Renal cortical epithelial cell (primary cell): ENCODE measurements at places on chromosomes 11 and 22. TPM values are rescaled to one million over a fixed set of nuclear protein-coding genes. Genes with fewer than 3 reads are reported as not detected.

The HBB gene
- total RNA-seq, result not detected in 2 replicates

The CSF2RB gene
- under 0.01 TPM in 1 of 2 replicates, not detected in the other for total RNA-seq

The OR4D5 gene
- total RNA-seq, result not detected in 2 replicates

The C1QTNF6 gene
- total RNA-seq, result 2.1 and 7.1 TPM in 2 replicates

The SPTBN2 gene
- 88.6 and 208 TPM in 2 replicates for total RNA-seq

The OR51G1 gene
- total RNA-seq, result not detected in 2 replicates

The OR8D4 gene
- total RNA-seq, result not detected in 2 replicates

The BEST1 gene
- total RNA-seq, result 1.1 and 1.4 TPM in 2 replicates

DNA sequence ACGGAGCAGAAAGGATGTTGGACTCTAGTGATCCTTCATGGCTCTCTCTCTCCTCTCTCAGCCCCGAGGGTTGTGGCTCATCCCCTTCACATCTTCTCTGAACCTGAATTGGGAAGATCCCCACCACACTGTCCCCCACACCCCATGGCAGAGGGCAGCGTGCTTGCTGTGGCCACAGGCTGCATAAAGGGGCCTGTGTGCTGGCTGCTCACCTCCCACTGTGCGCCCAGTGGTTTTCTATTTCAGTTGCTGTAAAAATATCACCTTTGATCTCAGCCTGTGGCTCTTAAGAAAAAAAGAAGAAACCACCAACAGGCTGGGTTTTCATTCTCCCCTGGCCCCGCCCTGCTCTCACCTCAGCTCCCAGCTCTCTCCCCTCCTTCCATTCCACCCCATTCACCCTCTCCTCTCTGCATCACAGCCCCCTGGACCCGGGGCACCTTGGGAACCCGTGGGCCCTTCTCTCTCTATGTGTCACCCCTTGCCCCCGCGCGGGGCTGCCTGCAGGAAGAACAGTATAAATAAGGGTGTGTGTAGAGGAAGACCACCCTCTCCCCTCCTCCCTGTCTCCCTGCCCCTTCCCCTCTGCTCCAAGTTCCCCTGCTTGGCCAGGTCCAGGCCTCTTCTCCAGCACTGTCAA, 25.8 kb upstream of the WNT11 start:
- DNase-seq, result peak; percentile 19

GRCh38 chr11:111347002-111347722, 31.9 kb downstream of the POU2AF1 start:
- DNase-seq, result no peak

- DNase-seq, result no peak
Measured at GRCh38 chr11:120527111-120527761, 15.7 kb downstream of the GRIK4 start.

DNA sequence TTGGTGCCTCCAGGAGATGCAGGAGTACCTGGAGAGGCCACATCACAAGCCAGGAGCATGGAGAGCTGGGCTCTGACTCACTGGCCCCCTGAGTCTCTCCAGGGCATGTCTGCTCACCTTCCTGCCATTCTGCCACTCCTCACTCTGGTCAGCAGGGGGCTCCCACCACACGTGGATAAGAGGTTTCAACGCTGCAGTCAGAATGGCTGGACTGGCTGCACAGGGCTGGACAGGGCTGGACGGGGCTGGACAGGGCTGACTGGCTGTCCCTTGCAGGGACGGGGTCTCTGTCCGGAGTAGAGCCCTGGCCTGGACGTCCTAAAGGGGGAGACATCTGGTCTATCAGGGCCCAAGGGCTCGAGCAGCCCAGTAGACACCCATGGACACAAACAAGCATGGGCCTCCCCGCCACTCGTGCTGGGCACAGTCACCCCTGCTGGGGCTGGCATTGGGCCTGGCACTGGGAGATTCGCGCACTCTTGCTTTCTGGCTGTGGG, 34.6 kb downstream of the CYTH4 start:
- DNase-seq, result peak; percentile 83

- no peak for DNase-seq
Measured at GRCh38 chr11:126695293-126695692, 305.3 kb downstream of the KIRREL3 start.

- DNase-seq, result no peak
Measured at GRCh38 chr11:109911488-109911887, 181.7 kb upstream of the ZC3H12C start.

DNA sequence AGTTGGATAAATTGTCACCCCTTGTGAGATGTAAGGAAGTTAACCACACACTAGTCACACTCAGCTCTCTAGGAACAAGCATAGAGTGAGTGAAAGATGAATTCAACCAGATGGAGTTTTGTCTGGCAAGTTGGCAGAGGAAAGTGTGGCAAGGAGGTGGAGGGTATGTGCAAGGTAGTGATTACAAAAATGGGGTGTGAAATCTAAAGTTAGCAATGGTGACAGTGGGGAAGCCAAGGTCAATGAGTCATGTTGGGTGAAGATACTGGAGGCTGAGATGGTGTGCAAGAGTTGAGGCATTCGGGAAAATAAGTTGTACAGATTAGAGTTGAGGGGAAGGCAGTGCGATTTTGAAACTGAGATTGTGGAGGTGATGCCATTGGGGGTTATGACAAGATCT, 33.7 kb downstream of the MRGPRX2 start:
- DNase-seq, result no peak

GRCh38 chr11:132712466-132712865, 819.8 kb downstream of the OPCML start:
- DNase-seq, result no peak

DNA sequence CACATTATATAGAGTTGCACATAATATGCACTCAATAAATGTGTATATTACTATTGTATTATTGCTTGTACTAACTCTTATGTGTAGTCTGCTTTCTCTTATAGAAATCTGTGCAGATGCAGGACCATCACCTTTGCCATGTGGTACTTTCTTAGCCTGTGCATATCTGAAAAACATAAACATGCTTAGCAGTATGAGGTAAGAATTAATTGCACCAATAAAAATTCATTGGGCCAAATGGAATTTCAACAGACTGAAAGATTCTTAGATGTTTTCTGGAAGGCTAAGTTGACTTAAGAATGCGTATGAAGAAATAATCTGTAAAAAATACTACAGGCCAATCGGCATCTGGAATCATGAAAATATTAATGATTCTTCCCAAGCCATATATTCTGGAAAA, 55.3 kb downstream of the TRPC6 start:
- no peak for DNase-seq

DNA sequence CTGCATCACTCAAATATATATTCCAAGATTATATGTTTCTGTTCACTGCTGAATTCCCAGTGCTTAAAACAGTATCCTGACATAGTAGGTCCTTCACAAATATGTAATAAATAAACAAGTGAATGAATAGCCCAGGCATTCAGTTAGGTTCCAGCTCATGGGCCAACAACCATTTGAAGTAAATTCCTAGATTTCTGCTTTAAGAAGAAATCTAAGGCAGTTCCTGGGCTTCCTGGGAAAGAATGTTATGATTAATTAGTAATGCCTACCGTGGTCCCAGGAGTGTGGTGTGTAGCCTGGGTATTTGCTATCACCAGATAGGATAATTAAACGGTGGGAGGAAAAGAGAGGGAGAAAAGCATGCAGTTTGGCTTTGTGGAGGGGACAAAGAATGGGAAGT, 576.8 kb downstream of the SOX6 start:
- no peak for DNase-seq

GRCh38 chr22:45934659-45935341, 42.2 kb downstream of the WNT7B start:
- peak; percentile 98 for DNase-seq

GRCh38 chr11:117771197-117771596, 25.8 kb downstream of the DSCAML1 start:
- no peak for DNase-seq

GRCh38 chr22:43829904-43830851, 18.1 kb upstream of the EFCAB6 start:
- peak; percentile 35 for DNase-seq

DNA sequence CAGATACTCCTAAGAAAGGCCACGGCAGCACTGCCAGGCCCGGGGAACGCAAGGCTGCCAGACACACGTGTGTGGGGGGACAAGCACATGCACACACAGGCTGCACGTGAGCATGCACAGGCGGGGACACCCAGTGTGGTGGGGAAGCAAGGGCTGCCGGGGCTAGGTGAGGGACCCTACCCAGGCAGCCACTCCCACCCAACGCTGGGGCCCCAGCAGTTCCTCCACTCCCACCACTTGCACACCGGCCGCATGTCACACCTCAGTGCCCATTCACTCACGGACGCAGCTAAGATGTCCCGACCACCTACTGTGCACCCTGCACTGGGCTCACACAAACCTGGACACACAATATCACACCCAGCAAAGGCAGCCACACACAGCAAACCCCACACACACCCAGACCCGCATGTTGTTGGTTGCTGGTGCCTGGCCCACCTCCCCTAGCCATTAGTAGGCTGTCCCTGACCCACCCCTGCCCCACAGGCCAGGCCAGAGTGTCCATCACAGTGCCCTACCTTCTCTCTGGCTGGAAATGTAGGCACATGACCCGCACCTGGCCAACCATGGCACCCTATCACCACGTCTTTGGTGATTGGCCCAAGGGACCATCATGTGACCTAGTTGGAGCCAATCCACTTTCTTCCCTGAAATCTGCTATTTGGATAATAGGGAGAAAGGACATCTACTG, 8.8 kb downstream of the SSTR3 start:
- DNase-seq, result no peak

GRCh38 chr22:19147195-19147780, 2.8 kb downstream of the GSC2 start:
- DNase-seq, result no peak

GRCh38 chr11:116637766-116638165, 135.0 kb downstream of the BUD13 start:
- DNase-seq, result no peak
